Brain (organoid and tissue), 16 donors: ENCODE measurements at places on chromosomes 1 and 21. TPM values are rescaled to one million over a fixed set of nuclear protein-coding genes. Genes with fewer than 3 reads are reported as not detected.
A peak's percentile ranks its signal among the peaks of the same experiment; 100 is the strongest.

DNA sequence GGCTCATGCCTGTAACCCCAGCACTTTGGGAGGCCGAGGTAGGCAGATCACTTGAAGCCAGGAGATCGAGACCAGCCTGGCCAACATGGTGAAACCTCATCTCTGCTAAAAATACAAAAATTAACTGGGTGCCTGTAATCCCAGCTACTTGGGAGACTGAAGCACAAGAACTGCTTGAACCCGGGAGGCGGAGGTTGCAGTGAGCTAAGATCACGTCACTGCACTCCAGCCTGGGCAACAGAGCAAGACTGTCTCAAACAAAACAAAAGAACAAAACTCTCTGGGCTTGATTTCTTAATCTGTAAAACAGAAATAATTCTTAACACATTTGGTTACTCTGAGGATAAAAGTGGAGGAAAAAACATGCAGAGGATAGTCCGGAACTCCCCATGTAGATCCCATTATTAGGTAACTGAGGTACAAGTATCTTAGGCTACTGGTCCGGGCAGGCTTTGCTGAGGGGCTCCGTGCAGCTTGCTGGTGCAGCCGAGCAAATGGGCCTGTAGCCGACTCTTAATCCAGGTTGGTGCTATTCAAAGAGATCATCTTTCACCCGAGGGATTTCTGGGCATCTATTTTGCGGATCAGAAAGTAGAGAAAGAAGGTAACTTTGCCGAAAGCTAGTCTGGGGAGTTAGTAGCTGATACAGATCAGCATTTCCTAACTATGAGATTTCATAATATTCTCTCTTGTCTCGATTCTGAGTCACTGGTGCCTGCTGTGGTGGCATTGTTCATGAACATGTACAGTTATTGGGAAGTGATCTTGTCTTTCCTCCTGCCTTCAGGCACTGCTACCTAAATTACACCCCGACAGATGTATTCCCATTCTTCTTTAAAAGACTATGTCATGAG lies 56.8 kb downstream of the NFIA start:
- no peak for DNase-seq

- DNase-seq = no peak
These were observed 139.3 kb downstream of the C1orf94 start for GRCh38 chr1:34315974-34316373.

DNA sequence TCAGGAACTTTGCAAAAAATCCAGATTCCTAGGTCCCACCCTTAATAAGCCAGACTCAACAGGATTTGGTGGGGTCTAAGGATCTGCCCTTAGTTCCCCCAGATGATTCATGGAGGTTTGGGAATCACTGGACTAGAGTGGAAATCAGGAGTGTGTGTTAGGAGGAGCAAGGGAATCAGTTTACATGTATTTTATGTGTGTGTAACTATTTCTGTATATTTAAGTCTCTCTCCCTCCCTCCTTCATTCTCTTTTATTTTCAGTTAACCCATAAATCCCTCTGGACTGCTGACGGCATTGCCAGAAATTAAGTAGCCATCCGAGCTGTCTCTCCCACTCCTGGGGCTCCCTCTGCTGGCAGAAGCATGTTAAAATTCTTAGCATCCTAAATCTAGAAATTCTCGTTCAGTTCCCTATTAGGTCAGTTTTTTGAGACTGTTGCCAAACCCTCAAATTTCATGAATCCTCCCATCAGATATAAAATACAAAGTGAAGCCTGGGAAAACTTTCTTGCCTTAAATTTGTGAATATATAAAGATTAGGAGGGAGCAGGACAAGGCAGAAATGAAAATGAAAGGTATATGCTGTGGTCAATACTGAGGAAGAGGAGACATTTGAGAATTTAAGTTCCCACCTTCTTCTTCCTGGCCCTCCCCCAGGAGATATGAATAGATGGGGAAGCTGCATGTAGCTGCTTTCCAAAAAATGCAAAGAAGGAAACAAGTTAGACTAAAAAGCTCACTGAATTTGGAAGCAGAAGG lies 11.7 kb upstream of the HSD11B1 start:
- peak; percentile 91 for DNase-seq

GRCh38 chr1:107076841-107077240 lies 20.4 kb downstream of the PRMT6 start:
- DNase-seq = no peak

DNA sequence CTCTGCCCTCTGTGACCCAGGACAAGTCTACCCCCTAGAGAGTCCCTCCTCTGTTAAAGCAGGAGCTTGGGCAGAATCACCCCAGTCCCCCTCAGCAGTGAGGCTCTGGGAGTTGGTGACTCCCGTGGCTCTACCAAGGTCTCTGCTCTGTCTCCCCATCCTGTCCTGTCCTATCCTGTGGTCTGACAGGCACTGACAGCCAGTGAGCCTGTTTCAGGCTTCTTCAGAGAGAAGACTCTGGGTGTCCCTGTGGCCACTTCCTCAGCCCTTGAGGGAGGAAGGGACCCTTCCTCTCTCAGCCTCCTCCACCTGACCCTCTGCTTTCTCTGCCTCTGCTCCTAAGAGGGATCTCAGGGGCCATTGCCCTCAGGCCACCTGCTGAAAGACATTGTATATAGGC lies 148.7 kb downstream of the FCRL5 start:
- DNase-seq = no peak

- DNase-seq = no peak
These were observed 122.0 kb downstream of the ETS2 start for GRCh38 chr21:38927776-38928175.

GRCh38 chr1:111656086-111657017 lies 36.8 kb downstream of the RAP1A start:
- peak; percentile 14 for DNase-seq

GRCh38 chr1:89201106-89201794 lies 2.5 kb upstream of the GBP4 start:
- no peak for DNase-seq

DNA sequence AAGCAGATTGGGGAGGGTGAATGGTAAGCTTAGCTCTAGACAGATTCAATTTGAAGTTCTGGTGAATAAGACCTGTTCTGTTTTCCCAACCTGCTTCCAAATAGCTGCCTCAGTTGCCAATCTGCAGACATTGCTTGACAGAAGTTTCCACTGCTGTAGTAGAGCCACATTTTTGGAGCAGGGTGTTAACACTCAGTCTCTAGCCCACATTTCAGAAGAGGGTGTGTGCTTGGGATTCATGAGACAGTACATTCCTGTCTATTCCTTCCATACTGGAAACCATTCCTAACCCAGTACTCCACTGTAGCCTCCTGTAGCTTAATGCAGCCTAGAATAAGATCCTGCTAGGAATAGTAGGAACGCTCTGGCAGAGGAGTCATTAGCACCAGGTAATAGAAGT lies 450.5 kb downstream of the NUF2 start:
- no peak for DNase-seq

- no peak for DNase-seq
These were observed 61.0 kb upstream of the ADARB1 start for GRCh38 chr21:45013260-45013841.

DNA sequence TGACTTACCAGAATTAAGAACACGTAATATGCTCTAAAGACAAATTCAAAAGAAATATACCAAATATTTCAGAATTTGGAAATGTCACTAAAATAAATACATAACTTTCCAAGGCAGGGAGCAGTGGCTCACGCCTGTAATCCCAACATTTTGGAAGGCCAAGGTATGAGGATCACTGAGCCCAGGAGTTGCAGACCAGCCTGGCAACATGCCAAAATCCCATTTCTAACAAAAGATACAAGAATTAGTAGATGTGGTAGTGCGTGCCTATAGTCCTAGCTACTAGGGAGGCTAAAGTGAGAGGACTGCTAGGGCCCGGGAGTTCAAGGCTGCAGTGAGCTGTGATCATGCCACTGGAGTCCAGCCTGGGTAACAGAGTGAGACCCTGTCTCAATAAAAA lies 11.7 kb downstream of the LUZP1 start:
- no peak for DNase-seq

DNA sequence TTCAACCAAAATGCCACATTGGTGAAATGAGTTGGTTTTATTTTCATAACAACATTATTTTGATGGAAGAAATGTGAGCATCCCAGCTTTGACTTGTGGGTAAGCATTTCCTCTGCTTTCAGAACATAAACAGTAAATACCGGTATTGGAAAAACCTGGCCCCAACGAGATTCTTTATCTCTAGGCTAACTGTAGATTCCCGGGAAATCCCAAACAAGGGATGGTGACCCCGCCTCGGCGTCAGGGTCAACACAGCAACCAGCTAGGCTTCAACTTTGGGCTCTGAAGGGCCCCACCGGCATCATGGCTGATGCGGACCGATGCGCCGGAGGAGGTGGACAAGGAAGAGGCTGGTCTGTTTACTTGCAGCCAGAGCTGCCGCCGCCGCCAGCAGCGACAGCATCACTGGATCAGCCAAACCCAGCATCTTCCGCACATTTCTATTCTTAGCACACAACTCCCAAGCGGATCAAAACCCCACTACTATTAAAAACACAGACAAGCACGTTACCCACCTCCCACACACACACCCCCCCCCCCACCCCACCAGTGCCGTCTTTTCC lies 1.1 kb downstream of the AKT3 start:
- peak; percentile 88 for DNase-seq

DNA sequence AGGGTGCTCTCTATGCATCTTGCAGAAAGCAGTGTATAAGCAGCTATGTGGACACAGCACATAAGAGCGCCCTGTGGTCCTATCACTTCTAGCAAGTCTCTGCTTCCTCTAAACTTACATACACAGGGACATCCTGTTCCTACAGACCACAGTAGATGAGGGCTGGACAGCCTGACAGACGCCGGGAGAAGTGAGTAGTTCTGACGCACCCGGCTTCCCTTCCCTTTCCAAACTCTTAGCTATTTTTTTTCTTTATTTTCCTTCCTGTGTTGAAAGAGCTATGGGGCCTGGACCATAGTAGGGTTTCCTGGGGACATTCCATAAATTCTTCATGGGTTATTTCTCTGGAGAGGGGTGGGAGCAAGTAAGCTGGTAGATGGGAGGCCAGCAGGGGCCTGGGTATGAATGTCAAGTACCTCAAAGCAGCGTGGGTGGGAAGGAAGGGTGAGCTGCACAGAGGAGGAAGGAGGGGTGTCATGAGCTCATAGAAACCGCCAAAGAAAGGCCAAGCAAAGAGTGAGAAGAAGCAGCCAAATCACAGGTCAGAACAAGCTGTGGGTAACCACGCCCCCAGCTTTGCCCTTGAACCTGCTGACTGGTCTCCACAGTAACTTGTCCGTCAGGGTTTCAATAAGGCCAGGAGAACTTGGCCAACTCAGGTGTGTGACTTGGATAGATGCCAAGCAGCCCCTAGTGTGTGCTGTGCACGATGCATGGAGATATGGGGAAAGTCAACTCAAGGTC lies 36.6 kb downstream of the PLXNA2 start:
- no peak for DNase-seq

DNA sequence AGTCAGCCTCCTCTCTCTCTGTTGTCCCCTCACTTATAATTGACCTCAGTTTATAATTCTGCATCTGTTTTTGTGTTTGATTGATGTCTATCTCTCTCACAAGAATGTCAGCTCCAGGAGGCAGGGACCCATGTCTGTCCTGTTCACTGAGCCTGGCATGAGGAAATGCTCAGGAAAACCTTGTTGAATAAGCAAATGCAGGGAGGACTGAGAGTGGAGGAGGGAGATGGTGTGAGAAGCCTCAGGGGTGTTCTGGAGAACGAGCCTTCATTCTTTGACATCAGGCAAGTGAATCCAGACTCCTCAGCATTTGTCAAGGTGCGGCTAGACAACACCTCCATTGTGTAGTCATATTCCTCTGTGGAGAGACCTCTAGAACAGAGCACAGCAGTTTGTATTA lies 45.5 kb downstream of the MAN1C1 start:
- DNase-seq = no peak

DNA sequence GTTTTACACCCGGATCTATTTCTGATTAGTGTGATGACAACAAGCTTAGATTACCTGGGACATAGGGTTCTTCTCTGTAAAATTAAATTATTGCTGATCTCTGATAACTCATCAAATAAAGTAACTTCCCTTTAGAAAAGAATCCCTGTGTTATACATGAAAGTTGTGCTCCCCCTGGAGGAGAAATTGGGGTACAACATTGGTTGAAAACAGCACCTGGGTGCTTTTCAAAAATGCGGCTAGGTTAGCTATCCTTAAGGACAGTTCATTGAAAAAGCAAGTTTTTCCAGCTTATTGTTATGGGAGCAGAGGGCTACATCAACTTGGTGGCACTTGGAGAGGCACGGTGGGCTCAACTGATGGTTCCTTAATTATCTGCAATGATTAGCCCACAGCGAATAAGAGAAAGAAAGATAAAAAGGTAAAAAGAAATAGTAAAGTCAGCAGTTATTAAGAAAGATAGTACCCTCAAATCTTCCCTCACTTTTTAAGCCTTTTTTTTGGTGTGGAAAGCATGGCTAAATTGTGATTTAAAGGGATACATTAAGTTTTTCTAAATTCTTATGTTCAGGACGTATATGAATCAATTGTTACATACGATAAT lies 97.8 kb downstream of the FMN2 start:
- DNase-seq = peak; percentile 79

DNA sequence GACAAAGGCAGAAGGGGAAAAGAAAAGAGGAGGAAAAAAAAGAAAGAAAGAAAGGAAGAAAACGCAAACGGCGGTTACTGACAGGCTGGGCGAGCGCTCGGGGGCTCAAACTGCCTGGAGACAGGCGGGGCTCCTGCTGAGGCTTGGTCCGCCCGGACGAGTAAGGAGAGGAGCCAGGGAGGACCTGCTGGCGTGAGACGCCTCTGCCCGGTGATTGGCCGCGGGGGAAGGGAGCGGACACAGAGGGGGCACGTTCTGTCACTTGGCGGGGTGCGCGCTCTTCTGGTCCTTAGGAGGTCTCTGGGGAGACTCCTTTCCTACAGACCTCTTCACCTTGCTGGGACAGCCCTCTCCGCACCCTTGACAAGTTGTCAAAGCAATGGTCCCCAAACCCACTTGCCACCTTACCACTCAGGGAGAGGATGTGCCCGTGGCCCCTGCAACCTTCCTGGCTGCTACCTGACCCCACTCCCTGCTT lies 791 bp upstream of the PIK3R3 start:
- no peak for DNase-seq

Gene RYR2
- polyA plus RNA-seq = 1.2 TPM

Gene GPR157
- polyA plus RNA-seq = 0.15 TPM

Gene KRTAP11-1
- not detected for polyA plus RNA-seq

Gene WNT4
- 5.0 TPM for polyA plus RNA-seq

Gene LCE1C
- polyA plus RNA-seq = not detected

Gene FCRLA
- polyA plus RNA-seq = 0.58 TPM

Gene NLRP3
- 0.29 TPM for polyA plus RNA-seq

Gene PTPRF
- polyA plus RNA-seq = 147 TPM

Gene GJB5
- polyA plus RNA-seq = 0.73 TPM

Gene SIKE1
- 7.6 TPM for polyA plus RNA-seq
